ENCODE measurements at places on chromosomes 6 and 20.
A peak's percentile ranks its signal among the peaks of the same experiment; 100 is the strongest.

DNA sequence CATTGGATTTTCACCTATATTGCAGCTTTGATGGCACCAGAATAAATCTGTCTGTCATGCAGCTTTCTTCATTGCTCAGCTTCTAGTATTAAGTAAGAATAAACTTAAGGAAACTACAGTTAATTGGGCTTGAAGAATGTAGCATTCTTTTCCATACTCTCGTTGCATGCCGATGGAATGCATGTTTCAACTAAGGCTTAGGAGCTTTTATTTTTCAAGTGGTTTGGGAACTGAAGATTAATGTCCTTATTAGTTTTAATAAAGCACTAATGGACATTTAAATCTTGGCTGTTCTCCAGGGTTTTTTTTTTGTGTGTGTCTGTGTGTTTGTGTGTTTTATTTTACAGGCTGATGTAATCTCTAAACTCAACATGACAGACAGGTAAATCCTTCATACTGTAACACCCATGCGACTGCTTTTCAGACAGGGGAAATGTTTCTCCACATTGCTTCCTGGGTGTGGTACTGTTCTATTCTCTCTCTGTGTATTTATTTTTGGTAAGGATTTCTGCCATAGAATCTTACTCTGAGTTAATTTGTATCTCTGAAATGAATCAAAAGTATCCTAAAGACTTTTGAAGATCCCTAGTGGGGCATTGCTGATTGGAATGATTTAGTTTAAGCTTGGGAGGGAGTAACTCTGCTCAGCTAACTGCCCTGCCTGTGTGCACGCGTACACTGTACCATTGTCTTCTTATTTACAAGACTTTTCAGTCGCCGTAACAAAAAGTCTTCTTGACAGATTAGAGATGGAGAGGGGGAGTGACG is 38.0 kb downstream of the SLC9A8 start:
- DNase-seq: no peak

DNA sequence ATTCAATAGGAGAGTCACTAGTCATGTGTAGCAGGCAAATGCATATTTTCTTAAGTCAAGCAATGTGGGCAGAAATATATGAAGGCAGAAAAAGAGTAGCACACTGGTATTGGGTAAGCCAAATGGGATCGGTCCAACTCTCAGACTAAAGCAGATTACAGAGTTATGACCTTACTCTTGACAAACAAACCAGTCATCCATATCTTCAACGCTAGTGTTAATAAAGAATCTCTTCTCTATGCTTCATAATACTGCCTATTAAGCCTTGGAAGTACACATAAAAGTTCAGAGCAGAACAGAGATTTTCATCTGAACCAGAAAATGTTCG is 320.2 kb upstream of the JARID2 start:
- no peak for DNase-seq

GRCh38 chr6:2804516-2804915 is 37.1 kb downstream of the SERPINB1 start:
- no peak for DNase-seq

- DNase-seq: no peak
Observed at GRCh38 chr6:157806131-157806855, 16.8 kb upstream of the SNX9 start.

GRCh38 chr6:66496659-66497058 is 789.6 kb upstream of the EYS start:
- DNase-seq: no peak

- no peak for DNase-seq
Observed at GRCh38 chr6:126076992-126077664, 90.8 kb downstream of the TRMT11 start.

DNA sequence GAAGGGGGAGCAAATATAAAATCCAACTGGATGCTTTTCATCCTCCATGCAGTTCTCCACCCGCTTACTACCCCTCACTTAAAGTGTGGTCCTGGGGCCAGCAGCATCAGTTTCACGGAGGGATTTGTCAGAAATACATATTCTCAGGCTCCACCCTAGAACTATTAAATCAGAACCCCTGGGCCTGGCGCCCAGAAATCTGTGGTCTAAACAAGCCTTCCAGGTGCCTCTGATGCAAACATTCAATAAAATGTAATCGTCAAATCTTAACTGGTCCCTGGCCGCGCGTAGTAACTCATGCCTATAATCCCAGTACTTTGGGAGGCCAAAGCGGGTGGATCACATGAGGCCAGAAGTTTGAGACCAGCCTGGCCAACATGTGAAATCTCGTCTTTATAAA is 47.7 kb downstream of the ATXN1 start:
- DNase-seq: no peak

- no peak for DNase-seq
Observed at GRCh38 chr6:134115715-134116074, 63.3 kb upstream of the SLC2A12 start.

DNA sequence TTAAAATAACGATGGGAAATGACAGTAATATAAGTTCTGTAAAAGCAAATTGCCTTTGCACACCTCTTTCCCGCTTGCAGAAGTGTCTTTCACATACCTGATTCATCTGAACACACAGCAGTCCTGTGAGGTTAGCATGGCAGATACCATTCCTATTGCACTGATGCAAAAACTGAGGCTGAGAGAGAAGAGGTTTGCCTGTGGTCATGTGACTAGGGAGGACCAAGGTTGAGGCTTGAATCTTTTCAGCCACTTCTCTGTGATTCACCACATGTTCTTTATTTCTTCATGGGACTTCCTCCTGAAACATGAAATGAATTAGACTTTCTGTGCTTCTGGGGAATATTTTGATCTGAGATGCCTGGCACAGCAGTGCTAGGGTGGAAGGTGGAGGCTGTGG is 92.9 kb downstream of the VEGFA start:
- no peak for DNase-seq

DNA sequence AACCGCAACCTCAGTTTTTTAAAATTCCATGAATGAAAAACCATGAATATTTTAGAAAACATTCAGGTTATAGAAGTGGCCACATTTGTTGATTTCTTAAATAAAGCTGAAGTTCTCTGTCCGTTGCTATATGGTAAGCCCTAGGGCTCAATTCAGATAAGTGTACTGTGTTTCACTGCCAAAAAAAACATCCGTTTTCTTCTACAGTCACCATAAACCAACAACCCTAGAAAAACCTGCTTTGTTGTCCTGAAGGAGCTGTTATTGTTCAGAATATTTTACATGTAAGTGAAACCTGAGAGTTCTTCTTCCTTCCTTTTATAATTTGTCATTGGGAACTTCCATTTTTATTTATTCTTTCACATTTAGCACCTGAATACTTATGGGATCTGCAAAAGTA is 274.1 kb downstream of the TFAP2A start:
- DNase-seq: no peak

DNA sequence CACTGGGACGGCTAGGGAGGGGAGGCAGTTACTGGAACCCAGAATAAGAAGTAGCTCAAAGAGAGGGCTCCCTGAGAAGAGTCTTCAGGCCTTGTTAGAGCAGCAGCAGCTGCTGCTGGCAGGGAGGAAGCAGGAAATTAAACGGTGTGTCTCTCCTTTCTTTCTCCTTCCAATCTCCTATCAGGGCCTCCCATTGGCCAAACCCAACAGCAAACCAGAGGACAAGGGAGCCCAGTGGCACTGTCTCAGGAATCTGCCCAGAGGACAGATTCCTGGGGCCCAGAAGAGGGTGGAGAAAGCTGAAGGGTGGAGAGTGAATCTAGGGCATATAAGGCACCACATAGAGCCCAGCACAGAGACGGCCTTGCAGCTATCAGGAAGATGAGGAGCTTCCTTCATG is 10.2 kb downstream of the BTN3A1 start:
- peak; percentile 49 for DNase-seq

- peak; percentile 63 for DNase-seq
Observed at GRCh38 chr6:68343901-68344300, 291.2 kb upstream of the ADGRB3 start.

DNA sequence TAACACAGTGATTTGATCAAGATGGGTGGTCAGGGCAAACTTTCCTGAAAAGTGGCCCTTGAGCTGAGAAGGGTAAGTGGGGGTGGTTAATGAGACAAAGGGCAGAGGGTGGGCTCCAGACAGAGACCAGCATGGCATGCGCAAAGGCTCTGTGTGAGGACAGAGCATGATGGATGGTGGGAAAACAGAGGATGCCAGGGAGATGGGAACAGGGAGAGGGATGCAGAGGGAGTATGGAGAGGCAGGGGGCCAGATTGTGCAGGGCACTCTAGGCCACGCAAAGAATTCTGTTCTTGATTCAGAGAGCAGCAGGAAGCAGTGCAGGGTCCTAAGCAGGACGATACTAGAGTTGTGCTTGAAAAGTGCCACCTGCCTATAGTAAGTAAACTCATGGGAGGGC is 394.4 kb downstream of the BTBD9 start:
- DNase-seq: no peak

DNA sequence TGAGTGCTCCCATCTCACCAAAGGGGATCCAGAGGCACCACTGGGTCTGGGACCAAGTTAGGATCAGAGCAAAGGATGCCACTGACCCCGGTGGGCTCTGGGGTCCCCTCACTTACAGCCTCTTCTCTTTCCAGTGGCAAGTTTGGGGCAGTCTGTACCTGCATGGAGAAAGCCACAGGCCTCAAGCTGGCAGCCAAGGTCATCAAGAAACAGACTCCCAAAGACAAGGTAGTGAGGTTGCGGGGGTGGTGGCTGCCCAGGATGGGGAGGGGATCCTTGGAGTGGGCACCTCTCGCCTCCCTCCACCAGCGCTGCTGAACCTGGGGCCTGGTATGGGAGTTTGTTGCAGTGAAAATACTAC is 4.9 kb downstream of the MYLK2 start:
- no peak for DNase-seq

- no peak for DNase-seq
Observed at GRCh38 chr6:161109366-161109765, 117.8 kb downstream of the MAP3K4 start.

DNA sequence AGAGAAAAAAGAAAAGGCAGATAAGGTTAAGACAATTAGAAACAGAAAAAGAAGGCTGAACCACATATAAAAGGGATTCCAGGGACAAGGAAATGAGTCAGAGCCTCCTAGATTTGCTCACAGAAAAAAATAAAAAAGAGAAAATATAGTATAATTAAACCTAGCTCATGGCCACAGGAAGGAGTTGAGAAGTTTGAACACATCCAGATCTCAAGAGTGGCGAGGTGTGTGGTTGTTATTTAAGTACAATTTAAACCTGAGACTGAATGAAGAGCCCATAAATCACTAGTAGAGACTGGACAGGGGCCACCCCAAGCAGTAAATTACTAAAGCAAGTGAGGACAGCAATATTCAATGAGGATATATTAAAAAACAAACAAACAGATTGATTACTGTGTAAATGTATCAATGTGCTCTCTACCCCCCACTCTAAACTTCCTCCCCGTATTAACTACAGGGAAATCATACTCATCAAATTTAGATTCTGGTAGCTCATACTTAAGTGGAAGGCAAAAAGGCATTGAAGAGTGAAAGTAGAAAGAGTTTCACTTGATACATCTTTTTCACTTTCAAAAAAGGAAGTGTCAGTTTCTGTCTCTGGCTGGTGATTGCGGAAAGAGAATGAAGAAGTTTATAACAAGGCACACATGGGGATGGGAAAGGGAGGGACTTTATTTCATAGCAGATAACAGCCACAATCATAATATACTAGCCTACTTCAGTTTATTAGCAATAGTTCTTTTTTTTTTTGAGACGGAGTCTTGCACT is 49.3 kb upstream of the SCAF8 start:
- no peak for DNase-seq

DNA sequence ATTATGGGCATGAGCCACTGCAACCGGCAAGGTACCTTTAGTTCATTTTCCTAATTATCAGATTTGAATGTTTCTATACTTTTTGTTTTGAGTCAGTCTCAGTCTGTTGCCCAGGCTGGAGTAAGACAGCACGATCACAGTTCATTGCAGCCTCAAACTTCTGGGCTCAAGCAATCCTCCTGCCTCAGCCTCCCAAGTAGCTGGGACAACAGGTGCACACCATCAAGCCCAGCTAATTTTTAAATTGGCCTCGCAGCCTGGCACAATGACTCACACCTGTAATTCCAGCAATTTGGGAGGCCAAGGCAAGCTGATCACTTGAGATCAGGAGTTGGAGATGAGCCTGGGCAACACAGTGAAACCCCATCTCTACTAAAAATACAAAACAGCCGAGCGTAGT is 24.4 kb downstream of the STAU1 start:
- DNase-seq: no peak

- peak; percentile 95 for DNase-seq
Observed at GRCh38 chr20:3781153-3781910, at the start of gene SPEF1. Gene SPEF1 (minus strand): TSS chr20:3781448. CDS start chr20:3781287, 161 bp downstream.

DNA sequence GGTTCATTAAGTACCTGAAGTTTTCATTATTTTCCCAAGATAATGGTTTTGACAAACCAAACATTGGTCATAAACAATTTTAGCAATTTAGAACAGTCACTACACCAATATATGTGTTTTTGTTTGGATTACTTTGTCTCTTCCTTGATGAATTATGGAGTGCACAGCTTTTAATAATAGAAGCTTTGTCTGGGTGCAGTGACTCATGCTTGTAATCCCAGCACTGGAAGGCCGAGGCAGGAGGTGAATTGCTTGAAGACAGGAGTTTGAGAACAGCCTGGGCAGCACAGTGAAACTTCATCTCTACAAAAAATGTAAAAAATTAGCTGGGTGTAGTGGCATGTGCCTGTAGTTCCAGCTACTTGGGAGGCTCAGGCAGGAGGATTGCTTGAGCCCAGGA is 89.4 kb upstream of the ANKEF1 start:
- no peak for DNase-seq

DNA sequence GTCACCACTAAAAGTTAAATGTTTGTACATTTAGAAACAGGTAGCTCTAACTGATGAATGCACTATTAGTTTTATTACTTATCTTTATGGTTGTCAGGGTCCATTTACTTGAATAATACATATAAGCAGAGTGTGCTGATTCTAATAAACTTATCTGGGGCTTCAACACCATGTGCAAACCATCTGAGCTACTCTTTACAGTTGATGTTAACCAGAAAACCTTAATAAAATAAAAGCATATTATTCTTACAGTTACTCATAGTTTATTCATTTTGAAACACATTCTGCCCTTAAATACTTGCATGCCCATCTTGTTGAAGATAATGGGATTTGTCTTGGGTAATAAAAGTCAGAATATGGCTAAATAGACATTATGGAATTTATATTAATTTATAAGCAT is 1042.2 kb downstream of the EPHA7 start:
- no peak for DNase-seq

GRCh38 chr6:2990932-2991506 is 8.7 kb upstream of the NQO2 start:
- DNase-seq: no peak

DNA sequence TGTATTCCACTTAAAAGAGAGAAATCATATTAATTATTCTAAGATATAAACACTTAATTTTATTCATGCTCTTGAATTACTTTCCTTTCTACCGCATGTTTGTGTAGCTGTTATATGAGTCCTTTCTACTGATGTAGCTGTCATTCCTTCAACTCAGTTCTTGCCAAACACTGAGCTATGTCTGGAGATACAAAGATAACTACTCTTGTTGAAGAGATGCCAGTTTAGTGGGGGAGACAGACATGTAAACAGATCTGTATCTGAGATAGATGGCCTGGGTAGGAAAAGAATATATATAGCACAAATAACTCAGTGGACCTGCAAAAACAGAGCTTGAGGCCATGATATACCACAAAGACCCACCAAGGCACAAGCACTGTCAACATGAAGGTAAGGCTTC is 157.3 kb downstream of the BTBD9 start:
- DNase-seq: no peak
